EH (cell line): ENCODE measurements at places on chromosomes 6 and 20.

DNA sequence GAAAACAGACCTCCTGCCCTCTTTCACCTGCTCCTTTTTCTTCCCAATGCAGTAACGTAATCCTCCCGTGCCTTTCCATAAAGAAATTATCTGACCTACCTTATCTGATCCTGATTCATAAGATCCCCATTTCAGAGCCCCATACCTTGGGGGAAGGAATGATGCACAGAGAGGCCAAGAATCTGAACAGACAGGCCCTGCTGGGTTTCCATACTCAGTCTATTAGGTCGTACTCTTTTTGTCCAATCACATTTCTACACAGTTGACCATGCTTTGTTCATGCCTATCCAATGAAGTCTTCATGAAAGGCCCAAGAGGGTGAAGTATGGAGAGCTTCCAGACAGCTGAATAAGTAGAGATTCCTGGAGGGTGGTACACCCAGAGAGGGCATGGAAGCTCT lies 25.3 kb downstream of the SRPK1 start:
- DNase-seq, result no peak

DNA sequence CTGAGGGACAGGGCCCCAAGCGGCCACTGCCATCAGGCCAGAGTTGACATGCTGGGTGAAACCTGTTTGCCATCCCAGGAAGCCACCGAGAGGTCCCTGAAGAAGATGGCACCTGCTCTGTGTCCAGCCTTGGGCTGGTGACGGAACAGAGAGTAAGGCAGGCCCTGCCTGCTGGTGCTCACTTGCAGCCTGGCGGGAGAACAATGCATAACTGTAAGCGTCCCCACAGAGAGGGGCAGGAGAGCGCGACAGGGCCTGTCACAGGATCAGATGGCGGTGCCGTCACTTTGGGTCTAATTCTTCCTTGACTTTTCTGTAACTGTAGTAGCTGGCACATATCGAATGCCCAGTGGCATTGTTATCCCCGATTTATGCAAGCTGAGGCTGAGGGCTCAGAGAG lies 29.0 kb upstream of the VSTM2L start:
- no peak for DNase-seq

DNA sequence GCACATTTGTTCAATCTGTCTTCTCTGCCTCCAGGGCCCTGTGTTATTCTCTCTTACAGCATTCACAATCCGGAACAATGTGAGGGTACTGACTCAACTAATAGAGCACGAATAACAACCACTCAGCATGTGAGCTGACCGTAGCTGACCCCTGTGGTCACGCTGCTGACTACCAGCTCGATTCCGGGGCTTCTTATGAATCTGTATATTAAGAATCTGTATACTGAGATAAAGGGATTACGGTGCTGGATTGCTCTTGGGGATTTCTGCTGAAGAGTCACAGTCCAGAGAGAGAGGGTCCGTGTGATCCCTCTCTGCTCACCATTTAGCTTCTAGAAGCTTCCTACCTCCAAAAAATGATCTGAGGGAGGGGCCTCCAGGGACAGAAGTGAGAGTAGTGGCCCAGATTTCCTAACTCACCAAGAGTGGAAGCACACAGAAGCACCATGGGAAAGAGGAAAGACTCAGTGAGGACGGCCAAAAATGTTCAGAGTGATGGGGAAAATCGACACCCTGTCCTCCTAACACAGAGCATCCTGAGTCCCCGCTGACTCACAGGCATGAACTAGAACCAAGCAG lies 156.2 kb downstream of the THBS2 start:
- DNase-seq, result peak; percentile 100

GRCh38 chr20:51514836-51515235 lies 27.7 kb downstream of the NFATC2 start:
- DNase-seq, result no peak

DNA sequence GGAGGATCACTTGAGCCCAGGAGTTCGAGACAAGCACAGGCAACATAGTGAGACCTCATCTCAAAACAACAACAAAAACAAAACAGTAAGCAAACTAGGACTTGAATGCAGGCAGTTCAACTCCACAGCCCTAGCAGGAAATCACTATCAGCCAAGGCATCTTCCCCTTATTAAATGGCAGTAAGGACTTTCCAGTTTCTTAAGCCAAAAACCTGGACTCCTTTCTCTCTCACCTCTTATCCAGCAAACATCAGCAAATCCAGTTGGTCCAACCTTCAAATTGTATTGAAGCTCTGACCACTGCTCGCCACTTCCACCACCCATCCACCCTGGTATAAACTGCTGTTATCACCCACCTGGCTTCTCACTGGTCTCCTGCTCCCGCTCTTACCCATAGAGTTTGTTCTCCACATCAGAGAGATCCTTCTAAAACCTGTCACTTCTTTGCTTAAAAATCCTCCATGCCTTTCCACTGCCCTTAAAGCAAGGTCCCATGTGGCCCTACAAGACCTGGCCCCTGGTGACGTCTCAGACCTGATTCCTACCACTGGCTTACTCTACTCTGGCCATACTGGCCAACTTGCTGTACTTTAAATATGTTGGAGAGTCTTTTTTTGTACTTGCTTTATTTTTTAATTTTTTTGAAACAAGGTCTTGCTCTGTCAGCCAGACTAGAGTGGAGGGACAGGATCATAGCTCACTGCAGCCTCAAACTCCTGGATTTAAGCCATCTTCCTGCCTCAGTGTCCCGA lies 27.6 kb downstream of the BCL2L1 start:
- DNase-seq, result no peak

DNA sequence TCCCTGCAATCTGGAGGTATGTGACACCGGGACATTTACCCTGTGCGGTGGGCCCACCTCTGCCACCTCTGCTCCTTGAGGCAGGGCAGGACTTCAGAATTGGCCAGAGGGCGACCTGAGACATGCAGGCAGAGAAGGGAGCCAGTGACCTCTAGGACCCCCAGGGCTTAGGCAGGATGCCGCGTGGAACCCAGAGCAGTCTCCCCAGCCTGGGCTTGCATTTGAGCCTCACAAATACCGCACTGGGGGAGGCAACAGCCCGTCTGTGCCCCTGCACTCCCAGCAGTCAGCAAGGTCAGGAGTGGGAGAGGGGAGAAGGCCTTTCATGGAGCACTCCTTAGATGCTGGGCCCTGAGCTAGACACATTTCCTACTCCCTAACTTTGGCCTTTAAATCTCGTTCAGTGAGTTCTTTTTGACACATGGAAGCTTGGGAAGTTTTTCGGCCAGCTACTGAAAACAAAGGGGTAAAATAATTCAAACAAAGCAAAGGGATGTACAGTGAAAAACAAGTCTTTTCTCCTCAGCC lies 41.7 kb downstream of the C20orf203 start:
- DNase-seq, result no peak

- no peak for DNase-seq
These were observed 57.4 kb upstream of the DUSP22 start for GRCh38 chr6:234706-235372.

GRCh38 chr20:61830991-61831390 lies 234.7 kb downstream of the TAF4 start:
- no peak for DNase-seq

DNA sequence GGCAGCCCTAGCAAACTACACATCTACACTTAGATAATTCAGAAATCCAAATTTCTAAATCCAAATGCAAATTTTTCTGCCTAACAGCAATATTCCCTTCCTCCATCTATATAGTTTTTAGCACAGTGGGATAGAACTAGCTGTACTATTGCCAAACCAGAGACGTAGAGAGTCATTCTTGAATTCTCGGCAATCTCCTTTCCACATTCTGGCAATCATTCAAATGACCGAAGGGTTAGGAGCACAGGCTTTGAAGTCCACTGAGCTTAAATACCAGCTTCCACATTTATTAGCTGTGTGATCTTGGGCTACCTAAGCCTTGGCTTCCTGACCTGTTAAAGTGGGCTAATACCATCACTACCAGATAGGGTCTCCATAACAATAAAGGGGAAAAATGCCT lies 3.1 kb upstream of the RPS12 start:
- DNase-seq, result peak; percentile 34

GRCh38 chr6:131643855-131644460 lies 6.9 kb downstream of the ENPP3 start:
- no peak for DNase-seq

DNA sequence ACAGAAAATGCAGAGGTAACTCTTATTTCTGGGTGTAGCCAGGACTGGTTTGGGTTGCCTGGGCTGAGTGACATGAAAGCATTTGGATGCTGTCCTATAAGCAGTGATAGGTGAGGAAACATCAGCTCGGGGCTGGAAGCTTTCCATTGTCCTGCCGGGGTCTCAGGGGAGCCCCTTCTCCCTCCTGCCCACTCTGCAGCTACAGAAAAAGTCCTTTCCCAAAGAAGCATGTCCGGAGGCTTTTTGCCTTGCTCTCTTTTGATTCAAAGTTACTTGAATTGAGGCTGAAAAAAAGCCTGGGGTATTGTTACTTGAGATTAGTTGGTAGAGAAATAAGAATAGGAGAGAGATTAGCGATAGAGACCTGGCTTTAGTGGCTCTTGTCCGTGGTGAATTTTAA lies 90.7 kb upstream of the ZNFX1 start:
- DNase-seq, result no peak

DNA sequence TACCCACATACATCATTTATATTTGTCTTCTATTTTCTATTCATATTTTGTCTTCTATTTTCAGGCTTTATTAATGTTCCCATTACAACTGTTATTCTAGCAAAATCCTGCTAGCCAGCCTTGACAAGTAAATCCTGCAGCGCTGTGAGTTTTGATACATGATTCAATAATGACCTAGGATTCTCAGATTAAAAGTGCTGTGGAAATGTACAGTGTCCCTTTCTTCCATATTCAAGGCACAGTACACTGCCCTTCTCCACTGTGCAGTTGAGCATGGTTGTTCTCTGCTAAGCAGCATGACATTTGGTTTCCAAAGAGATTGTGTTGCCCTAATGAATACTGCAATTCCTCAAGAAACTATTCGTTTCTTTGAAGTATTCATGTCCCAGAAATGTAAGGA lies 5.8 kb upstream of the HEY2 start:
- DNase-seq, result no peak

- no peak for DNase-seq
These were observed 229.2 kb downstream of the PHF3 start for GRCh38 chr6:63864671-63865318.

DNA sequence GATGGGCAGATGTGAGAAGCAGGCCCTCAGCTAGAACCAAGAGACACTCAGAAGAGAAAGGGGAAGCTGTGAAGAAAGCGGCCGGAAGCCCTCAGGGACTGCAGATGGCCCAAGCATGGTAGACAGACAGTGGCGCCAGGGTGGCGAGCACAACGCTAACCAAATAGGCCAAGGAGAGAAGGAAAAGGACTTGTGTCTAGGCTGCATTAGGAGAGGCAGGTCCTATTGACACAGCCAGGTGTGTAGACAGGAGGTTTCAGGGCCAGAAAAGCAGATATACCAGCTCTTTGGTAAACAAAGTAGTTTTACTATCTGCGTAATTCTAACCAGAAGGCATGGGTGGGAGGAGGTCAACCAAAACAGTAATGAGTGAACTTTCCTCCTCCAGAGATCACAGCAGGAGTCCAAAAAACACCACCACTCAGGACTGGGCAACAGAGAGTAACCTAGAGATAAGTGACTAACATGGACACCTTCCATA lies 15.8 kb upstream of the MAP7 start:
- no peak for DNase-seq

- peak; percentile 89 for DNase-seq
These were observed 14.3 kb upstream of the ZC3H12D start for GRCh38 chr6:149499066-149499465.

- peak; percentile 93 for DNase-seq
These were observed 31.5 kb downstream of the TRAF3IP2 start for GRCh38 chr6:111573892-111574797.

- DNase-seq, result no peak
These were observed 51.5 kb downstream of the PTPRT start for GRCh38 chr20:43138061-43138770.

- no peak for DNase-seq
These were observed 649.4 kb downstream of the HDGFL1 start for GRCh38 chr6:23218751-23219150.

GRCh38 chr6:9439621-9440330 lies 975.1 kb downstream of the TFAP2A start:
- DNase-seq, result no peak

GRCh38 chr20:41329435-41330342 lies 10.9 kb upstream of the LPIN3 start:
- DNase-seq, result peak; percentile 100

DNA sequence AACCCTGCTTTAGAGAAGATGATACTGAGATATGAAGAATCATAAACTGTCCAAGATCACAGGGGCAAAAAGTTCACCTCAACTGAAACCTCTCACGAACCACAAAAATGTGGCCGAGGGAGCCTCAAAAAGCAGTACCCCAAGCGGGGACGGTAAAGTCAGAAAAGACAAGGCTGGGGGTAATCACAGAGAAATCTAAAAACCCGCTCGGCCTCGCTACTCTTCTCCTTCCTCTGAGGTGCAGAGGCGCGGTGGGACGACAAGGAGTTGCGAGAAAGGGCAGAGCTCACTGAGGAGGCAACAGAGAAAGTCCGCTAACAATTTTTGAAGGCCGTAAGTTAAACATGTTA lies 356 bp upstream of the IRAK1BP1 start:
- no peak for DNase-seq

- DNase-seq, result no peak
These were observed 83.9 kb upstream of the AFDN start for GRCh38 chr6:167742719-167743303.

GRCh38 chr6:45505470-45505869 lies 127.7 kb upstream of the SUPT3H start:
- no peak for DNase-seq

GRCh38 chr20:39214828-39215227 lies 252.7 kb downstream of the DHX35 start:
- no peak for DNase-seq

- DNase-seq, result no peak
These were observed at the start of gene C20orf173 for GRCh38 chr20:35529552-35529951. C20orf173 (minus strand) TSS chr20:35529652; CDS start chr20:35529373, 279 bp downstream.

DNA sequence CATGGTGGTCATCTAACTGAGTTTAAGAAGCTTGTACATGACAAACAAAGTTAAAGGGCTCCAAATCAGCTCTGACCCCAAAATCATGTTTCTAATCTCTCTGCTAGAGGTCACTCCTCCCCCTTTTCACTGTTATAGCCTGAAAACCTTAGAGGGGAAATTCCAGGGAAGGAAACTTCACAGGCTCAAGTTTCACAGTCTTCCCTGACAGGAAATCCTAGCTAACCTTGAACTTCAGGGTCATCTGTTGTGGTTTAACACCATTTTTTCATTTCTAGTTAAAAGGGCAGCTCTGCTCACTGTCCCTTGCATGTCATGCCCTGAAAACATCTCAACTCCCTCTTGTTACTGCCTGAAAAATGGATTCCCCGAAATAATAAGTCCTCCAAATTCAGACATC lies 104.4 kb upstream of the BMP2 start:
- peak; percentile 14 for DNase-seq

- no peak for DNase-seq
These were observed 102.6 kb downstream of the MRPL14 start for GRCh38 chr6:44024574-44025219.

GRCh38 chr6:43088654-43089056 lies 12.5 kb downstream of the PTK7 start:
- DNase-seq, result peak; percentile 31

GRCh38 chr6:154683756-154684523 lies 49.3 kb upstream of the SCAF8 start:
- peak; percentile 54 for DNase-seq
